Uterine smooth muscle cell (primary cell): ENCODE measurements at places on chromosomes 2 and 18. TPM values are rescaled to one million over a fixed set of nuclear protein-coding genes. Genes with fewer than 3 reads are reported as not detected.

Gene IGFBP5
- 201 and 731 TPM in 2 replicates for total RNA-seq

Gene NXPH2
- total RNA-seq: not detected in 2 replicates

Gene FAM161A
- 3.9 and 4.4 TPM in 2 replicates for total RNA-seq

Gene CASP8
- total RNA-seq: 30.1 and 30.4 TPM in 2 replicates

Gene EMILIN2
- total RNA-seq: 8.4 and 17.9 TPM in 2 replicates

Gene NEURL3
- 0.11 TPM in 1 of 2 replicates, not detected in the other for total RNA-seq

Gene GPR155
- total RNA-seq: 1.1 and 3.5 TPM in 2 replicates

Gene ANKRD30B
- total RNA-seq: 0.12 and 0.55 TPM in 2 replicates

Gene ERBB4
- under 0.01 and 0.11 TPM in 2 replicates for total RNA-seq

Gene RBM45
- total RNA-seq: 25.8 and 26.7 TPM in 2 replicates

Gene ABCB11
- total RNA-seq: not detected in 2 replicates

Gene TUBA4B
- total RNA-seq: 0.11 TPM in 1 of 2 replicates, not detected in the other

Gene ANKRD62
- not detected in 2 replicates for total RNA-seq

Gene GRHL1
- under 0.01 and 0.37 TPM in 2 replicates for total RNA-seq

Gene COBLL1
- total RNA-seq: 9.1 and 14.5 TPM in 2 replicates

Gene PLCL1
- 0.77 and 1.9 TPM in 2 replicates for total RNA-seq

Gene TLX2
- not detected in 2 replicates for total RNA-seq

Gene RAB17
- total RNA-seq: 0.11 and 0.12 TPM in 2 replicates

Gene UGT1A6
- not detected in 2 replicates for total RNA-seq

Gene ERFE
- total RNA-seq: 2.1 and 3.1 TPM in 2 replicates

Gene RGPD4
- total RNA-seq: not detected in 2 replicates

Gene PDE1A
- 11.5 and 20.0 TPM in 2 replicates for total RNA-seq
